Progenitor cell of endocrine pancreas (in vitro differentiated cells): ENCODE measurements at places on chromosomes 13 and 19. TPM values are rescaled to one million over a fixed set of nuclear protein-coding genes. Genes with fewer than 3 reads are reported as not detected.

- H3K36me3 ChIP-seq = peaks cover 2% of the 10 kb centered on the region
- H3K4me1 ChIP-seq = peaks cover 3% of the 10 kb centered on the region
- H3K27ac ChIP-seq = no peak overlapping the region
- DNase-seq = no peak
- H3K27me3 ChIP-seq = peaks cover 13% of the 10 kb centered on the region
Measured at GRCh38 chr19:38739440-38740256, 4.6 kb downstream of the CAPN12 start.

GRCh38 chr13:35025314-35025713, 83.2 kb downstream of the NBEA start:
- H3K27me3 ChIP-seq = no peaks in the 10 kb centered on the region
- H3K4me1 ChIP-seq = no peaks in the 10 kb centered on the region
- DNase-seq = no peak
- H3K27ac ChIP-seq = no peak overlapping the region
- H3K36me3 ChIP-seq = peaks cover 1% of the 10 kb centered on the region

DNA sequence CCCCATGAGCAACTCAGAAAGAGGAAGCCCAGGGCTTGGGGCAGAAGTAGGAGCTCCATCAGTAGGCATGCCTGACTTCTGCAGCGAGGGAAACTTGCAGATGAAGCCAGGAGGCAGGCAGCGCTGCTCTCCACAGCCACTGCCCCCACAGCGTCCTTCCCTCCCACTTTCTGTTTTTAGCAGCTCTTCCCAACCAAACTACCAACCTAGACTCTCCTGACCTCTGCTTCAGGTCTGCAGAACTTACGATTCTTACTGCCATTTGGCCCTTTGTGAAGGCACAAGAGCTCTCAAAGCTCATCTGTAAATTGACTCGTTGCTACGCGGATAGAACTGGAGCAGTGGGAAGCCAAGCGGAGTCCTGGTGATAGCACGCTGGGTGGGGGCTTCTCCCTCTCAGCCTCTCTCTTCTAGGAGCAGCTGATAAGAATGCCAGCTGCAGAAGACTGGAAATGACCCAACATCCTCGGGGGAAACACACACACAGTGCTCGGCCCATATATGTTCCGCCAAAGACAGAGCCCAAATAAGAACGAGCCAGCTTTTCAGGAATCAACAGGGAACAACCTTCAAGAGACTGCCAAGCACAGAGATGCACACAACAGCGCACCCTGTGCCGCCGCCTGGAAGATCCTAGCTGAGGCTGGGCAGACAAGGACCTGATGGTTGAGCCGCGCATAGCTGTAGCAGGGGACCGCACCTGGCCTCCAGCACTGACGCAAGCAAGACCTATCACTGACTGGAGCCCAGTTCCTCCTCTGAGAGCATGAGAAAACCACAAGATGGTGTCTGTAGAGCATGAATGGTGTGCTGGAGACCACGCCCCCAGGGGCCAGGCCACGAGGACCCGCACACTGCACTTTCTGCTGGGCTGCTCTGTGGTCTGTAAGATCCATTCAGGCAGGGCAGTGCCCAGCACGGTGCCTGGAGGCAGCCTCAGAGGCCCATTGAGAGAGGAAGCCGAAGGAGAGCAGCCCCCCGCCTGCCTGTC, 15.9 kb upstream of the SLC35E1 start:
- peak overlapping the region; percentile 65 for H3K27ac ChIP-seq
- peaks cover 23% of the 10 kb centered on the region for H3K4me1 ChIP-seq
- H3K36me3 ChIP-seq = no peaks in the 10 kb centered on the region
- no peak overlapping the region for H3K4me3 ChIP-seq
- DNase-seq = no peak

- no peak for DNase-seq
- H3K4me3 ChIP-seq = no peak overlapping the region
- no peak overlapping the region for H3K27ac ChIP-seq
- peaks cover 61% of the 10 kb centered on the region for H3K27me3 ChIP-seq
Measured at GRCh38 chr13:30824651-30825050, 81.4 kb upstream of the MEDAG start.

- H3K27me3 ChIP-seq = peaks cover 55% of the 10 kb centered on the region
- H3K4me1 ChIP-seq = peaks cover 11% of the 10 kb centered on the region
- DNase-seq = no peak
- H3K27ac ChIP-seq = no peak overlapping the region
- H3K4me3 ChIP-seq = no peak overlapping the region
Measured at GRCh38 chr13:82963226-82964099, 918.8 kb downstream of the SLITRK1 start.

Gene RABAC1
- total RNA-seq = 86.6 and 87.7 TPM in 2 replicates

Gene MAST3
- total RNA-seq = 10.7 and 11.1 TPM in 2 replicates

Gene PGLYRP1
- total RNA-seq = not detected in 2 replicates
